ENCODE measurements at places on chromosomes 6 and 20.
A peak's percentile ranks its signal among the peaks of the same experiment; 100 is the strongest.

- no peak for DNase-seq
Measured at GRCh38 chr6:23016696-23017095, 447.3 kb downstream of the HDGFL1 start.

DNA sequence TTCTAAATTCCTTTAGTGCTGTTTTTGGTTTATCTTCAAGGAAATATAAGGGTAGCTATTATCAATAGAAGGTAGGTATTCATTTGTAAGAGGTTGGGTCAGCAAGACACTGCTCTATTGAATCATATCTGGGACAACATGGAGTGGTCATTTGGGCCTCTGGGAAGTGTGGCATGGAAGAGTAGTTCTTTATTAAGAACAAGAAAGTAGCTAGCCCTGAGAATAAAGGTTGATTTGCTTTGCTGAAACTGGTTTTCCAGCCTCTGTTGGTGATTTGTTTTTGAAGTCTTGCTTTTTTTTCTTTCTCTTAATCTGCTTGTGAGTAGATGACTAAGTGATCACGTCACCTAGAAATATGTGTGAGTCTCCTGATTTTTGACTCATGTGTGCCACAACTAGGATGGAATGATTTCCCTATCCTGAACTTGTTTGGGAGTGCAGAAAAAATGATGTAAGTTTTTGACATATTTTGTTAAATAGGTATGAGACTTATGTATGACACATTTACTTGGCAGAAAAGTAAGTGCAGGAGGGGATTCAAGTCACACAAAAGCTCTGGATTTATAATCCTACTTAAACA, 381.8 kb downstream of the CENPW start:
- DNase-seq: no peak

DNA sequence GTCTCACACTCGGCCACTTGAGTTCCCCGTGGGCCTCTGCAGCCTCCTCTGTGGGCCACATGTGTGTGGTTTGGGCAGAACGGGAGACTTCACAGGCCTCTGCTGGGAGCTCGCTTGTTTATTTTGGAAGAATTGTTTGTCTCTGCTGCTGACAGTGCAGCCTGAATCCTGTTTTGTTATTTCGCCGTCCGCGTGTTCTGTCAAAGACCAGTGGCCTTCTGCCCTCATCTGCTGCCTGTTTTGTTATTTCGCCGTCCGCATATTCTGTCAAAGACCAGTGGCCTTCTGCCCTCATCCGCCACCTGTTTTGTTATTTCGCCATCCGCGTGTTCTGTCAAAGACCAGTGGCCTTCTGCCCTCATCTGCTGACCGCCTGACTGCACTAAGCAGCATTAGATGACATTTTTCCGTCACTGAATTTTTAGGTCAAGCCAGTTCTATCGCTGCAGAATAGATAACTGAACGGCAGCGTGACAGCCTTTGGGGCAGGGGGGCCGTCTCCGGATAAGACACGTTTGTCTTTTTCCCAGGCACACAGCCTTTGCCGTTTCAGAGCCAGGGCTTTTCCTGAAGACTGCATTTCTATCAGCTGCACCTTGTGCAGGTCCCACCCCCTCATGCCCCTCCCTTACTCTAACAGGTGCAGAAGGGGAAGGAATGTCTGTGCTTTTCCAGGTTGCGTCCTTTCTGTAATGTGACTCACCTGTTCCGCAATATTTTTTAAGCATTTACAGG, 158.5 kb upstream of the AFDN start:
- DNase-seq: no peak

GRCh38 chr6:96022225-96022624, 6.5 kb downstream of the FUT9 start:
- DNase-seq: no peak

DNA sequence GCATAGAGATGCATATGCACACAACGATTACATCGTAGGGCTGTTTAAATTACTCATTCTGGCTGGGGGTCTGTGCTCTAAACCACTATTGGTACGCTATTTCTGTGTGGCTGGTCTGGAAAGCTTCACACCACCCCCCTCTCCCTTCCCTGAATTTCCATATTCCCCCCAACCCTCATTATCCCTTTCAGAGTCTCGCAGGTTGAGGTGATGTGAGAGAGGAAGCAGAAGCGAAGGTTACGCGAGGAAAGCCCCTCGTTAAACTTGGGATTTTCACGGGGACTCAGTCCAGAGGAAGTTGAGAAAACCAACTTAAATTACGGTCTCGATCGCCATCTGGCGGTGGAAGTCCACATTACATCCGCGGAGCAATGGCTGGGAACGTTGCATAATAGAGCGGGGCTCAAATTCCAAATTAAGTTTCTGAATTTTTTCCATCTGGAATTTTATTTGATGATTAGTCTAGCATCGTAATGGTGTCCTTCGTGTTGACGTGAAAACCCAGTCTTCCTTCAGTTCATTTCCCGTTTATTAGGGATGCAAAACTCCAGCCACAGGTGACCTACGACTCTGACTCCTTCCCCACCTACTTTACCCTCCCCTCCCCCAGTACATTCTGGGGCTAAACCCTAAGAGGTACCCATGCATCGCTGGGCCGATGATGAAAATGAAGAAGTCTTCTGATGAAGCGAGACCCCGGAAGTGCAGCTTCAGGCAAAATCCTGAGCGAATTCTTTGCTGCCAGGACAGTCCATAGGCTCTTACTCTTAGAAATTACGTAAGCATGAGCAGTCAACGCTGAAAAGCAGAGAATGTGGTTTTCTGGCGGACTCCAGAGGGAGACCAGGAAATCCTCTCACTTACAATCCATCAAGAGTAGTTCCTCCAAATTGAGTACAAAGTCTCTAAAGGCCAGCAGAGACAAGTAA, 19.7 kb downstream of the HLA-DOB start:
- DNase-seq: peak; percentile 55

DNA sequence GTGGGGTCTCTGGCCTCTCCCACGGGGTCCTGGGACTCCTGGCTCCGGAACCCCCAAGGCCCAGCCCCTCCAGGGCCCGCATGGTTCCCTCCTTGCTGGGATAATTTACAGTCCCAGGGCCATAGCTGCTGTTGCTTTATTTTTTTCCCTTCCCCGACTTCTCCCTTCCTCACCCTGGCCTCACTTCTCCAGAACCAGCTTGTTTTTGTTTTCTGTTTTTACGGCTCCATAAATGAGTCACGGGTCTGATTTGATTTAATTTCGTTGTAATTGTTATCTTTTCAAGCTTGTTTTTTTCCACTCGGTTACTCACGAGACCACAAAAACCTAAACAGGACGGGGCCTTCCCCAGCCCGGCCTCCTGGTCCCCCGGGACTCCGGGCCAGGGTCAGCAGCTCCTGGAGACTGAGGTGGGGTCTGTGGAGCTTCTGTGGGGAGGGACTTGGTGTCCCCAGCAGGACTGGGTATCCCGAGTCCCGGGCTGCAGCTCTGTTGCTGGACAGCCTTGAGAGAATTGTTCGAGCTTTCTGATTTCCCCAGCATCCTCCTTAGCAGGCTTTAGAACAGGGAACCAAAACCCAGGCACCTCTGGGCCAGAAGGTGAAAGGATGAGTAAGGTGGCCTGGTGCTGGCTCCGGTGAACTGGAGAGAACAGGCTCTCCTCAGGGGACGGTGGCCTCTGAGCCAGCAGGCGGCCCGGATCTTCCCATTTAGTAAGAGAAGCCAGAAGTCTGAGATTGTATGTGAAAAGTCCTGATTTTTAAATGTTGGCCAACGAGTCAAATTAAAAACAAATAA, 94.9 kb downstream of the CEBPB start:
- no peak for DNase-seq

- no peak for DNase-seq
Measured at GRCh38 chr6:89073840-89074239, 6.7 kb upstream of the PNRC1 start.

All from stimulated activated CD4-positive, alpha-beta T cell treated with anti-CD3 and anti-CD28 coated beads, TNF-alpha, amount 100 ng/mL, for 48 hours (primary cell).